Bronchial epithelial cell (primary cell): ENCODE measurements at places on chromosomes 7 and 10. TPM values are rescaled to one million over a fixed set of nuclear protein-coding genes. Genes with fewer than 3 reads are reported as not detected.

Gene KLLN
- 0.13 and 0.26 TPM in 2 replicates for total RNA-seq

Gene CHST3
- total RNA-seq, result 11.4 and 16.6 TPM in 2 replicates

Gene PPP1R3A
- total RNA-seq, result not detected in 2 replicates

Gene TMEM225B
- 0.53 and 0.77 TPM in 2 replicates for total RNA-seq

Gene GRID2IP
- total RNA-seq, result 0.26 TPM in 2 replicates

Gene OR2F2
- total RNA-seq, result not detected in 2 replicates

Gene SUGCT
- total RNA-seq, result 7.4 and 11.6 TPM in 2 replicates

Gene SAMD9L
- under 0.01 and 0.64 TPM in 2 replicates for total RNA-seq

Gene TRPV5
- under 0.01 TPM in 1 of 2 replicates, not detected in the other for total RNA-seq

Gene GPR37
- 1.6 and 3.7 TPM in 2 replicates for total RNA-seq

Gene KCNH2
- under 0.01 and 0.13 TPM in 2 replicates for total RNA-seq

Gene NFE2L3
- total RNA-seq, result 5.8 and 6.4 TPM in 2 replicates

Gene TMEM270
- total RNA-seq, result not detected in 2 replicates

Gene PRSS37
- not detected in 2 replicates for total RNA-seq

Gene SLK
- 85.3 and 112 TPM in 2 replicates for total RNA-seq

Gene ASB15
- total RNA-seq, result not detected in 2 replicates

Gene FGFBP3
- total RNA-seq, result 0.26 and 0.38 TPM in 2 replicates

Gene DMBT1
- total RNA-seq, result not detected in 2 replicates

Gene LRRC17
- 0.26 and 0.38 TPM in 2 replicates for total RNA-seq

Gene VWA2
- total RNA-seq, result 1.8 and 3.9 TPM in 2 replicates

Gene C10orf62
- total RNA-seq, result under 0.01 TPM in 1 of 2 replicates, not detected in the other

Gene CYP3A4
- 0.26 TPM in 1 of 2 replicates, not detected in the other for total RNA-seq

Gene ITIH5
- total RNA-seq, result not detected in 2 replicates

Gene SEMA3E
- total RNA-seq, result under 0.01 and 0.13 TPM in 2 replicates

Gene SLC29A4
- total RNA-seq, result 8.3 and 9.5 TPM in 2 replicates

Gene ZWINT
- total RNA-seq, result 2.6 and 6.0 TPM in 2 replicates

Gene SLC29A3
- 0.53 and 0.77 TPM in 2 replicates for total RNA-seq

Gene DGKI
- under 0.01 and 0.38 TPM in 2 replicates for total RNA-seq

Gene VSTM4
- total RNA-seq, result under 0.01 TPM in 2 replicates

Gene HIF1AN
- 9.0 and 10.8 TPM in 2 replicates for total RNA-seq

Gene NUTM2D
- total RNA-seq, result 2.4 and 6.1 TPM in 2 replicates

Gene ORAI2
- 4.7 and 6.9 TPM in 2 replicates for total RNA-seq

Gene PPP1R17
- not detected in 2 replicates for total RNA-seq

Gene RET
- total RNA-seq, result 0.26 and 0.53 TPM in 2 replicates
